ENCODE measurements at places on chromosomes 6 and 20. TPM values are rescaled to one million over a fixed set of nuclear protein-coding genes. Genes with fewer than 3 reads are reported as not detected.

The SASH1 gene
- total RNA-seq, result 29.0 TPM

- no peak for DNase-seq
Observed at GRCh38 chr6:26235302-26235670, 129.7 kb upstream of the BTN3A2 start.

The PCSK2 gene
- total RNA-seq, result 1.5 TPM

GRCh38 chr6:160172704-160173103 lies 51.1 kb downstream of the SLC22A1 start:
- no peak for DNase-seq

GRCh38 chr20:57332105-57333089 lies 2.8 kb downstream of the SPO11 start:
- DNase-seq, result no peak

GRCh38 chr6:116170358-116171057 lies 44.6 kb upstream of the COL10A1 start:
- DNase-seq, result no peak

DNA sequence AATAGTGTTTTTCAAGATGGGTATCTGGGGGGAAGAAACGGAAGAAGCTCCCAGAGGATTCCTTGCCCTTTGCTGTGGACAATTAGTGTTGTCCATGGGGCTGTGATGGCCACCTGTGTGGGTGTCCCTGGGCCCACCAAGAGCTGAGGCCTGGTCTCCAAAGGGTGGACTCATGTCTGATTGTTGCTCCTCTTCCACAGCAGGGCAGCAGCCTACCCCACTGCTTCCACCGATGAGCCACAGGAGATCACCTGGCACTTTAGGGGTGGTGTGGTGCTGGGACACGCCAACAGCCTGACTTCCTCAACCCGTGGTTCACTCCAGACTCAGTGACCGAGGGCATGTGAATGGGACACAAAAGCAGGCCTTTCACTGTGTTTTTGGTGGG lies 25.1 kb downstream of the PRPH2 start:
- DNase-seq, result no peak

The CFAP61 gene
- 0.74 TPM for total RNA-seq

- no peak for DNase-seq
Observed at GRCh38 chr20:44455126-44455525, 20.5 kb upstream of the TTPAL start.

DNA sequence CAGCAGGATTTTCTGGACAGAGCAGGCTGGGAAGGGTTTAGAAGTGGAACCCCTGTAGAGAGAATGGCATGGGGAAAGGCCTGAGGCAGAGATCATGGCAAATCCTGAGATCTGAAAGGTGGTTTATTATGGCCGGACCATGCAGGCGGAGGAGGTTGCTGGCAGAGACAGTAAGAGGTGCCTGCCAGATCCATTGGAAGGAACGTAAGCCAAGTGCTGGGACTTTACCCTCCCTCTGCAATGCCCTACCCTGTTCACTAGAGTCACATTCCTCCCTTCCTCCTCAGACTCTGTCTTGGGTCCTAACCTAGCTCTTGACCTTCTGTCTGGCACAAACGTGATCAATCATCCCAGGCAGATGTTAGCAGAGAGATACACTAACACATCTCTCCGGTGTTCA lies 66.4 kb upstream of the SLC22A23 start:
- DNase-seq, result no peak

DNA sequence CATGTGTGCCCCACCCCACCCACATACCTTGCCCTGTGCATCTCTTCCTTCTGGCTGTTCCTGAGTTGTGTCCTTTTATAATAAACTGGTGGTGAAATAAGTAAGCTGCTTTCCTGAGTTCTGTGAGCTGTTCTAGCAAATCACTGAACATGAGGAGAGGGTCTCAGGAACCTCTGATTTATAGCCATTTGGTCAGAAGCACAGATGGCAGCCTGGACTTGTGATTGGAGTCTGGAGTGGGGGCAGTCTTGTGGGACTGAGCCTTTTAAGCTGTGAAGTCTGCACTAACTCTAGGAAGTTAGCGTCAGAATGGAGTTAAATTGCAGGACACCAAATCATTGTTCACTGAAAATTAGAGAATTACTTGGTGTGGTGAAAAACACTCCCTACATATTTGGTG lies 245.4 kb downstream of the LRFN2 start:
- no peak for DNase-seq

The CENPW gene
- total RNA-seq, result 1.0 TPM

Data from right cardiac atrium (tissue), 5 donors.